ENCODE measurements at places on chromosomes 13 and 19. TPM values are rescaled to one million over a fixed set of nuclear protein-coding genes. Genes with fewer than 3 reads are reported as not detected.

Gene ZNF90
- 80.1 TPM for total RNA-seq

DNA sequence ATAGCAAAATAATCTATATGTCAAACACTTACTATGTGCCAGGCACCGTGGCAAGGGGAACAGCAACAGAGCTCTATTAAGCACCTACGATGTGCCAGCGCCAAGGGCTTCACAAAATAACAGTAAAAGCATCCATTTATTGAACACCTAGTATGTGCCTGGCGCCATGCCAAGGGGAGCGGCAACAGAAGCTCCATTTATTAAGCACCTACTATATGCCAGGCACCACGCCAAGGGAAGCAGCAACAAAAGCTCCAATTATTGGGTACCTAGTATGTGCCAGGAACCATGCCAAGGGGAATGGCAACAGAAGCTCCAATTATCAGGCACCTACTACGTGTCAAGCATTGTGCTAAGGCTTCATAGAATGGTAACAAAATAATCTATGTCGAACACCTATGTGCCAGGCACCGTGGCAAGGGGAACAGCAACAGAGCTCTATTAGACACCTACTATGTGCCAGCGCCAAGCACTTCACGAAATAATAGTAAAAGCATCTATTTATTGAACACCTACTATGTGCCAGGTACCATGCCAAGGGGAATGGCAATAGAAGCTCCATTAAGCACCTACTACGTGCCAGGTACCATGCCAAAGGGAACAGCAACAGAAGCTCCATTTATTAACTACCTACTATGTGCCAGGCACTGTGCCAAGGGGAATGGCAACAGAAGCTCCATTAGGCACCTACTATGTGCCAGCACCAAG, 107.7 kb downstream of the PTPRS start:
- no peak overlapping the region for H3K27ac ChIP-seq
- H3K4me3 ChIP-seq: no peak overlapping the region
- no peak for DNase-seq

- H3K27me3 ChIP-seq: peaks cover 86% of the 10 kb centered on the region
- peaks cover 8% of the 10 kb centered on the region for H3K4me1 ChIP-seq
- H3K36me3 ChIP-seq: no peaks in the 10 kb centered on the region
- peak; percentile 55 for DNase-seq
Measured at GRCh38 chr19:13018035-13018914, 23.0 kb downstream of the NFIX start.

Gene ERVV-1
- total RNA-seq: not detected

DNA sequence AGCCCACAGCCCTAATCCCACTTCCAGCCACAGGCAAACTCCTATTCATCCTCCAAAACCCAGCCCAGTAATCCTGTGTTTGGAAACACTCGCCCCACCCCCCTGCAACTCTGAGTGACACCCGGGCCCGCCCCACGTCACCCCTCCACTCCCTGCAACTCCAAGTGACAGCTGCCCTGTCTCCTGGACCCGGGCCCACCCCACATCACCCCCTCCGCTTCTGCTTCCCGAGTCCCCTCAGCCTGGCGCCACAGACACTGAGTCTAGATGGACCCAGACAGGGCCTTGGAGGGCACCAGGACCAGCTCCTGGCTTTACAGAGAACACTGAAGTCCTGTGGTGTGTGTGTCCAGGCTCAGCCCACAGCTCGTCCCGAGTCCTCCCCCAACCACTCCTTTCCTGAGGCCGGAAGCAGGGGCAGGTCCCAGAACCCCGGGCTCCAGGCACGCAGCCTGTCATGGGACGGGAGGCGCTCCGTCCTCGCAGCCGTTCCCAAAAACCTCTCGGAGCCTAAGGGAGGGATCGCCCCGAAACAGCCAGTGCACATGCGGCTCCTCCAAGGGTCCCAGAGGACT, 7.7 kb downstream of the REXO1 start:
- no peak for DNase-seq
- no peaks in the 10 kb centered on the region for H3K4me1 ChIP-seq
- H3K4me3 ChIP-seq: no peak overlapping the region
- no peak overlapping the region for H3K27ac ChIP-seq

Gene ATP7B
- total RNA-seq: 5.0 TPM

DNA sequence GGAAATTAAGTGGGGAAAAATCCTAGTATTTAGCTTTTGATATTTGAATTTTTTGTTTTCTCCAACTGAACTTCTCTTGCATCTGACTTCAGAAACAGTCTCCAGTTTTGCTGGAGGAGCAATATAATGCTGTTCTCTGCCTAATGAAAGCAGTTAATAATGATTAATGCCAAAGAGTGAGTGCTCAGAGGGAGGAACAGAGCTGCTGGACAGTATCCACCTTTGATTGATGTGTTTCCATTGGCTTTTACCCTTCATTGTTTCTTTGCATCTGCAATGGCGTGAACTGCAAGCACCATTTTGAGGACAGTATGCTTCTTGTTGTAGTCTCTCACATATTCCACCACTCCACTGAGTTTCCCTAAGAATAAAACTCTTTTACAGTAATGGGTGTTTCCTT, 193.4 kb downstream of the ITGBL1 start:
- DNase-seq: no peak
- no peak overlapping the region for H3K4me3 ChIP-seq
- no peaks in the 10 kb centered on the region for H3K27me3 ChIP-seq

DNA sequence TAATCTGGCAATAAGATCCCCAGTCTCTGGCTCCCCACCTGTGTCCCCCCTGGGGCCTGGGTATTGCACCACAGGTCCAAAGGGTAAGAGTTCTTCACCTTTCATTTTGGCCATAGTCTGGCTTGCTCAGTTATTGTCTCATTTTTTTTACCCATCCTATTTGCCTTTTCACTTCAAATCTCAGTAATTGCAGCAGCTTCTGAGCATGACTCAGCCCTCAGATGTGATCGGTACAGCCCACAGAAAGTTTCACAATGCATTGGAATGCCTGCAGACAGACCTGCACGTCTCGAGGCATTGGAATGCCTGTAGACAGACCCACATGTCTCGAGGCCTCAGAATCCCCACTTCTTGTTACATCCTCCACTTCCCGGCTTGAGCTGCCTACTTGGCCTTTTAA, 173.6 kb downstream of the NUFIP1 start:
- H3K4me3 ChIP-seq: no peak overlapping the region
- no peak overlapping the region for H3K27ac ChIP-seq
- H3K4me1 ChIP-seq: peaks cover 20% of the 10 kb centered on the region
- no peaks in the 10 kb centered on the region for H3K36me3 ChIP-seq
- DNase-seq: peak; percentile 46

DNA sequence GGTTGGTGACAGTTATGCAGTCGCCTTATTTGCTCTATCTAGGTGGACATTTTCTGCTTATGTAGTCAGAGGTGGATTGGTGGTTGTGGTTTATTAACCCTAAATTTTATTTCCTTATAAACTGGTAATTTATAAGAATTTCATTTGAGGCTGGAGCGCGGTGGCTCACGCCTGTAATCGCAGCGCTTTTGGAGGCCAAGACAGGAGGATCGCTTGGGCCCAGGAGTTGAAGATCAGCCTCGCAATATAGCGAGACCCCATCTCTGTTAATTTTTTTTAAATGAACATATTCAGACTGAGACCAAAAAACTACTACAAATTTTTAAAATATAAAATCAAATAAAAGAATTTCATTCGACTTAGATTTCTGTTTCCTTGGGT, 810 bp downstream of the ZNF627 start:
- no peak for DNase-seq
- H3K27me3 ChIP-seq: no peaks in the 10 kb centered on the region
- peaks cover 34% of the 10 kb centered on the region for H3K36me3 ChIP-seq
- H3K4me1 ChIP-seq: no peaks in the 10 kb centered on the region
- no peak overlapping the region for H3K27ac ChIP-seq

DNA sequence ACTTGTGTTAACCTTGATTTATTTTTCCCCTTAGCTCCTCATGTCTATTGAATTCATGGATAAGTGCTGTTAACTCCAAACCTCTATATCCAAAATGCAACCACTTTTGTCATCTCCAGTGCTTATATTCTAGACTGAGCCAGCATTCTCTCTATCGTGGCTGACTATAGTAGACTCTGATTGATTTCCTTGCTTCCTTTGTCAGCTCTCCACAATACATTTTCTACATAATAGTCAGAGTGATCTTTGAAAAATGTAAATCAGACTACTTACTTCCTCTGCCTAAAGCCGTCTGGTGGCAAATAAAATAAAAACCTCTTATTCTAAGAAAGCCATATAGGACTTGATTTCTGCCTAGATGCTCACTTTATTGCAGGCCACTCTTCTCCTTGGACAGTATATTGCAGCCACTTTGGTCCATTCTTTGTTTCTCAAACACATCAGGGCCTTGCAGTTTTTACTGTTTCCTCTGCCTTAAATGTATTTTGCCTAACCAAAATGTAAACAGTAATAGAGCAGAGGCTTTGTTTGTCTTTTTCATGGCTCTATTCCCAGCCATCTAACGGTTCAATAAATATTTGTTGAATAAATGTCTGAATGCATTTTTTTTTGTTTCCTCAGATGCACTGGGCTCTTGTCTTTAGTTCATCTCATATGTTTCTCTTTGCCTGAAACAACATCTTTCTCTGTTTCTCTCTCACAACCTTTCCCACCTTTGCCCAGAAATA, 243.6 kb upstream of the CSNK1A1L start:
- no peaks in the 10 kb centered on the region for H3K36me3 ChIP-seq
- no peak overlapping the region for H3K27ac ChIP-seq
- H3K27me3 ChIP-seq: no peaks in the 10 kb centered on the region
- DNase-seq: no peak
- no peak overlapping the region for H3K4me3 ChIP-seq
- H3K4me1 ChIP-seq: no peaks in the 10 kb centered on the region

DNA sequence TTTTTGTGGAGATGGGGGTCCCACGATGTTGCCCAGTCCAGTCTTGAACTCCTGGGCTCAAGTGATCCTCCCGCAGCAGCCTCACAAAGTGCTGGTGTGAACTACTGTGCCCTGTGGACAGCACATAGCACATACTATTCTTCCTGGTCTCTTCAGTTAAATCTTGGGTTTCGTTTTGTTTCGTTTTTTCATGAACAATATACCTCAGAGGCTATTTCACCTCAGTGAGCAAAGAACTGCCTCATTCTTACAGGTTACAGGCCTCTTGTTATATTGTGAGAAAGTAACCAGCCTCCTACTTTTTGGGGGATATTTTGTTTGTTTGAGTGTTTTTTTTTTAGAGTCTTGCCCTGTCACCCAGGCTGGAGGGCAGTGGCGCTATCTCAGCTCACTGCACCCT, 1.3 kb upstream of the C3 start:
- H3K27me3 ChIP-seq: no peaks in the 10 kb centered on the region
- no peak for DNase-seq
- no peak overlapping the region for H3K27ac ChIP-seq
- H3K4me1 ChIP-seq: no peaks in the 10 kb centered on the region
- H3K36me3 ChIP-seq: no peaks in the 10 kb centered on the region

- DNase-seq: no peak
- H3K27me3 ChIP-seq: no peaks in the 10 kb centered on the region
- H3K4me3 ChIP-seq: no peak overlapping the region
- no peaks in the 10 kb centered on the region for H3K4me1 ChIP-seq
- no peak overlapping the region for H3K27ac ChIP-seq
Measured at GRCh38 chr13:111247552-111247951, 72.9 kb upstream of the TEX29 start.

DNA sequence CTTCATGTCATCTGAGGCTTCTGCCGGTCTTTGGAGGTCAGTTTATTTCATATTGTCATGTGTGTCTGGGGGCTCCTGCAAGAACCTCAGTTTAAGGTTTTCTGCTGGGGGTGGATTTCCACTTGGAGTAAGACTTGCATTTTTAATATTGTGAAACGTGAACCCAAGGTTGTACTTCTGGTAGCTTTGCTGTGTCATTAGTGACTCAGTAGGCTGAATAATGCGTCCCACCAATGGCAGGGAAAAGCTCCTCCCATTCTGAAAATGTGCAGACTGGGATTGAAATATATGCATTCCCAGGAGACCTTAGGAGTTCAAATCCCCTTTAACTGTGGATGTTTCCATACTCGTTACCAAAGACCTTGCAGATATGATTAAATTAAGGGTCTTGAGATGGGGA, 46.2 kb downstream of the ING1 start:
- no peaks in the 10 kb centered on the region for H3K36me3 ChIP-seq
- no peaks in the 10 kb centered on the region for H3K27me3 ChIP-seq
- H3K4me3 ChIP-seq: no peak overlapping the region

- no peak for DNase-seq
- no peak overlapping the region for H3K4me3 ChIP-seq
- H3K27ac ChIP-seq: no peak overlapping the region
- no peaks in the 10 kb centered on the region for H3K4me1 ChIP-seq
- no peaks in the 10 kb centered on the region for H3K36me3 ChIP-seq
- peaks cover under 1% of the 10 kb centered on the region for H3K27me3 ChIP-seq
Measured at GRCh38 chr13:45846681-45847080, 4.9 kb downstream of the SIAH3 start.

Gene MATK
- 13.5 TPM for total RNA-seq

Gene GZMM
- 0.64 TPM for total RNA-seq

Gene CAPN12
- 10.3 TPM for total RNA-seq

DNA sequence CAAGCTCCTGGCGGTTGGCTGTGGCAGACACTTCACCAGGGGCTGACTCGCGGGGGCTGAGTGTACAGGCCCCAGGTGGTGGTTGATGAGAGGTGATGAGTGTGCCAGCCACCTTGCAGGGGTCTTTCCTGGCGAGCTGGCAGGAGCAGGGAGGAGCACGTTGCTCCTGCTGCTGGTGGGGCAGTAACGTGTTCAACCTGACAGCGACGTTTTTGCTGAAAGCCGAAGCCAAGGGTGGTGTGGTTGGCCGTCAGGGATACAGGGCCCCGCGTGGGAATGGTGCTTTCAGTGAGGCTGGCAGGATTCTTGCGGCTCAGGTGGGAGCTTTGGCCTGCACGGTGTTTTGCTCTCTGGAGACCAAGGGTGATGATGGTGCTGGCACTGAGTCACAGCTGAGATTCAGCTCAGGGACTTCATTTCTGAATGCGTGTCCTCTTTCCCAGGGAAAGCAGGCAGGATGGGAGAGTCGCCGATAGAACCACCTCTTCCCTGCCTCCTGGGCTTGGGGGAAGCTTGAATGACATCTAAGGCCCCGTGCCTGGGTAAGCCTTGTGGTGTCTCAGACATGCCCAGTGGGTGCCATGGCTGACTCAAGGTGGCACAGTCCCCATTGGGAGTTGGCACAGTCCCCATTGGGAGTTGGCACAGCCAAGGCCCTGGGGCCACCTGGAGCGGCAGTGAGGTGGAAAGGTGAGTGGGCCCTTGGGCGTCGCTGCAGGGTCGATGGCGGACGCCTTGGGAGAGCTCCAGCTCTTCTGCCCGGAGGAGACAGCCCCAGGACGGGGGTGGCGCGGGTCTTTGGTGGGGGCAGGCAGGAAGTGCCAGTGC, 8.8 kb downstream of the DAZAP1 start:
- H3K36me3 ChIP-seq: peaks cover 50% of the 10 kb centered on the region
- peak overlapping the region; percentile 72 for H3K4me3 ChIP-seq
- H3K27ac ChIP-seq: no peak overlapping the region
- no peaks in the 10 kb centered on the region for H3K27me3 ChIP-seq

Gene ZNF585A
- total RNA-seq: 18.3 TPM

Gene IRGC
- not detected for total RNA-seq

GRCh38 chr13:95708811-95709500, 32.0 kb downstream of the DNAJC3 start:
- peaks cover 17% of the 10 kb centered on the region for H3K36me3 ChIP-seq
- no peak for DNase-seq
- no peaks in the 10 kb centered on the region for H3K27me3 ChIP-seq
- H3K4me1 ChIP-seq: no peaks in the 10 kb centered on the region
- H3K4me3 ChIP-seq: no peak overlapping the region
- no peak overlapping the region for H3K27ac ChIP-seq
